Activated naive CD8-positive, alpha-beta T cell treated with anti-CD3 and anti-CD28 coated beads for 36 hours (primary cell): ENCODE measurements at places on chromosomes 3 and 15. TPM values are rescaled to one million over a fixed set of nuclear protein-coding genes. Genes with fewer than 3 reads are reported as not detected.
A peak's percentile ranks its signal among the peaks of the same experiment; 100 is the strongest.

Gene CAND2
- total RNA-seq: 2.6 TPM

Gene GOLGA8G
- total RNA-seq: not detected

Gene ANKRD34C
- total RNA-seq: not detected

Gene ETV5
- 1.2 TPM for total RNA-seq

Gene GOLGA6L10
- total RNA-seq: 1.1 TPM

Gene FAM3D
- not detected for total RNA-seq

- H3K4me1 ChIP-seq: peaks cover 5% of the 10 kb centered on the region
- H3K27me3 ChIP-seq: peaks cover 17% of the 10 kb centered on the region
- H3K36me3 ChIP-seq: no peaks in the 10 kb centered on the region
- H3K4me3 ChIP-seq: no peak overlapping the region
- DNase-seq: no peak
- H3K27ac ChIP-seq: no peak overlapping the region
These were observed 34.2 kb downstream of the PRTG start for GRCh38 chr15:55708720-55709119.

DNA sequence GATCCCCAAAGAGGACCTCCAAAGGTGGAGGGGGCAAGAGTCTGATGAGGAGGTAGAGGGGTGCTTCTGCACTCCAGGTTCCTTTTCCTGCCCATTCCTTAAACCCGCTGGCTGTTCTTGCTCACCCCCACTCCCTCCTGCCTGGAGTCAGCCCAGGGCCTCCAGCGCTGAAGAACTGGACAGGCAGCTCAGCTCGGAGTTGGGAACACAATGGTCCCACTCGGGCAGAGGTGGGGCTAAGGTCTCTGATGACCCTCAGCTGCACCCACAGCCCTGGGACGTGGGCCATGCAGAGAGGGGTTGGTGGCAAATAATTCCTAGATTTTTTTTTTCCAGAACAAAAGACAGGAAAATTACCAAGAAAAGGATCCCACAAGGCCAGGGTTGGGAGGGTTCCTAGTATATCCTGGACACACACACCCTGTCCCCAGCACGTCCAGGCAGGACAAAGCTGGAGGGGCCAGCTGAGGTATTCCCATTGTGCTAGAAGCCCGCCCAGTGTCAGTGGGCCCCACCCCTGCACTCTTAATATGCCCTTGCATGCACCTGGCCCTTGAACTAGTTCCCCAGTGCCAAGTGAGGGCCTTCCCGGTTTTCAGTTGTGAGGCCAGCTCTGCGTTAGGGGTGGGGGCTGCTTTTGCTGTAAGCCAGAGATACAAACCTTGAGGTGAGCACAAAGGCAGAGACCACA, 22.1 kb upstream of the IP6K2 start:
- no peak for DNase-seq
- H3K27me3 ChIP-seq: no peaks in the 10 kb centered on the region
- no peaks in the 10 kb centered on the region for H3K4me1 ChIP-seq
- no peak overlapping the region for H3K4me3 ChIP-seq
- no peaks in the 10 kb centered on the region for H3K36me3 ChIP-seq

GRCh38 chr15:85026304-85027032, 44.8 kb downstream of the PDE8A start:
- no peak overlapping the region for H3K27ac ChIP-seq
- no peaks in the 10 kb centered on the region for H3K27me3 ChIP-seq
- peaks cover 3% of the 10 kb centered on the region for H3K36me3 ChIP-seq

- peak; percentile 35 for DNase-seq
- H3K4me1 ChIP-seq: peaks cover 15% of the 10 kb centered on the region
- H3K27ac ChIP-seq: no peak overlapping the region
- H3K4me3 ChIP-seq: no peak overlapping the region
These were observed 28.3 kb downstream of the IDH3A start for GRCh38 chr15:78177447-78177873.

GRCh38 chr3:94544131-94544789, 481.4 kb downstream of the NSUN3 start:
- H3K27me3 ChIP-seq: no peaks in the 10 kb centered on the region

DNA sequence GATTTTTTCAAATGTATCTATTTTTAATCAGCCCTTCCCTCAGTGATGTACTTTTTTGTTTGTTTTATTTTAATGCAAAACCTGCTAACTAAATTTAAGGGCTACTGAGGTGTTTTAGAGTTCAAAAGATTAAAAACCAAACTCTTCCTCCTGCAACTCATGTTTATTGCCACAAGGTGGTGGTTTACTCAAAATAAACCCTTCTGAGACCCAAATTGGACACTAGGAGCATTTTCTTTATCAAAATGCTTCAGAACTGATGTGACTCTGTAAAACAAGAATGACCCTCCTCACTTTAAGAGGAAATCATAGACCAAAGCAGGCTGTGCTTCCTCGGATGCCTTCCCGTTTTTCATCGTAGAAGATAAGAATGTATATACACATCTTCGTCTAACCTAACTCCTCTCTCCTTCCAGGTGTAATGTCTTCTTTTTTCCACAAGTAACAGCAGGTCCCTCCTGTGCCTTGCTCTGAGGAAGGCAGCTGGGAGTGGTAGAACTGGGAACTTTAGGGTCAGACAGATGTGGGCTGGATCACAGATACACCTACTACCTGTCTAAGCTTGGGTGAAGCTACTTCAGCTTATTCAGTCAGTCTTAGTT, 2.9 kb upstream of the NME9 start:
- no peaks in the 10 kb centered on the region for H3K27me3 ChIP-seq
- DNase-seq: no peak
- peaks cover 27% of the 10 kb centered on the region for H3K4me1 ChIP-seq
- no peaks in the 10 kb centered on the region for H3K36me3 ChIP-seq
- H3K4me3 ChIP-seq: no peak overlapping the region
- no peak overlapping the region for H3K27ac ChIP-seq

GRCh38 chr3:194160158-194160557, 24.2 kb downstream of the HES1 start:
- no peak overlapping the region for H3K27ac ChIP-seq
- no peak overlapping the region for H3K4me3 ChIP-seq
- H3K4me1 ChIP-seq: no peaks in the 10 kb centered on the region
- DNase-seq: no peak

GRCh38 chr3:73509816-73510215, 114.9 kb downstream of the PDZRN3 start:
- no peak overlapping the region for H3K4me3 ChIP-seq
- no peaks in the 10 kb centered on the region for H3K4me1 ChIP-seq
- H3K27ac ChIP-seq: no peak overlapping the region
- peaks cover 9% of the 10 kb centered on the region for H3K27me3 ChIP-seq
- no peak for DNase-seq

DNA sequence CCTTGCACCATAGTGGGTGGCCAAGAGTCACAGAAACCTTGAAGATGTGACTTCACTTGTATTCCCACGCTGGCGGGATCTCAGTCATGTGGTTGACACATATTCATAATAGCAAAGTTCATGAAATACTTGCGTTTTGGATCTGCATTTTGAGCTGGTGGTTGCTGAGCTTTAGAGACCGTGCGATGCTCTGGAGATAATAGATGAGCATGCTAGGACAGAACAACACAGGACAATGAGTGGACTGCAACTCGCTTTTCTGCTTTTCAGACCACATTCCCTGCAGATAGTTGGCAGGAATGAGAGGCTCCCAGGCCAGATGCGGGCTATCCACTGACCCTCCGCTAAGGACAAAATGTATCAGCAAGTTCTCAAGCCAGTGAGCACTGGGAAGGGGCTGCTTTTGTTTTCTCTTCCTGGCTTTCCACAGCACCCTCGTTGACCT, 13.8 kb upstream of the STARD5 start:
- peaks cover 4% of the 10 kb centered on the region for H3K4me1 ChIP-seq
- peaks cover 2% of the 10 kb centered on the region for H3K36me3 ChIP-seq
- no peak overlapping the region for H3K27ac ChIP-seq

- no peaks in the 10 kb centered on the region for H3K36me3 ChIP-seq
- H3K27ac ChIP-seq: no peak overlapping the region
- no peak overlapping the region for H3K4me3 ChIP-seq
- H3K27me3 ChIP-seq: peaks cover 20% of the 10 kb centered on the region
These were observed 3.4 kb upstream of the SEMA3B start for GRCh38 chr3:50265571-50265970.

DNA sequence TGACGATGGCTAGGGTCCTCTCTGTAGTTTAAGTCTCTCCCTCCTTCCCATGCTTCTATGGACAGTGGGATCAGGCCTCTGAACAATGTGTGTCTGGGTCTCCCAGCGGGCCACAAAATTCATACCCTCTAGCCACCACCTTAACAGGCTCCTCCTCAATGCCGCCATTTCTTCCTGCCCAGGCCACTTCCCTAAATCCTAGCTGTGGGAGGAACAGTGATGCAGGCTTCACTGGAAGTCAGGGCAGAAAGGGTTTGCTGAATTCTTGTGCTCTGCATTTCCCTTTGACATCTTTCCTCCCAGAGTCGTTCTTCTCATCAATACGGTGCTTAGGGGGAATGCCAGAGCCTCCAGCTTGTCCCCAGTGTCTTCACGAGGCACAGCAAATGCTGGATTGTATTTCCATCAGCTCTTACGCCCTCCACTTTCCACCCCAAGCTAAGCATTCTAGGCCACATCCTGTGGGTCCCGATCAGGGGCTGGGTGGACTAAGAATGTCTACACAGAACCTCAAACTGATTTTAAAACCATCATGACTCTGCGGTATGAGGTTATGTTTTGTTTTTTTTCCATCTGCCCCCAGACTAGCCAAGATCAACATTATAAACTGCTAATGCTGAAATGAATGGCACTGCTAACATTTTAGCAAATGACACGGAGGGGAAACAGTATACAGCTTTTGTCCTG, 11.9 kb upstream of the LDHAL6B start:
- H3K36me3 ChIP-seq: peaks cover 1% of the 10 kb centered on the region
- DNase-seq: no peak
- H3K27ac ChIP-seq: peak overlapping the region; percentile 6
